ENCODE measurements at places on chromosomes 12 and 14. TPM values are rescaled to one million over a fixed set of nuclear protein-coding genes. Genes with fewer than 3 reads are reported as not detected.

The ACOT6 gene
- not detected for total RNA-seq

The RTL1 gene
- total RNA-seq: not detected

The CDH24 gene
- 4.7 TPM for total RNA-seq

The CFAP251 gene
- total RNA-seq: 5.9 TPM

The OR4N2 gene
- total RNA-seq: not detected

The CACNA1C gene
- total RNA-seq: 2.2 TPM

The C3AR1 gene
- not detected for total RNA-seq

The CDK2 gene
- total RNA-seq: 50.5 TPM

The MYH6 gene
- total RNA-seq: not detected

The PIP4K2C gene
- total RNA-seq: 24.7 TPM

The DPF3 gene
- total RNA-seq: 0.11 TPM

The POMT2 gene
- total RNA-seq: 17.7 TPM

The AHNAK2 gene
- 363 TPM for total RNA-seq

The DAO gene
- total RNA-seq: not detected

The CIROP gene
- not detected for total RNA-seq

The ADAM21 gene
- total RNA-seq: 0.43 TPM

The KCNMB4 gene
- 9.7 TPM for total RNA-seq

The KRT77 gene
- total RNA-seq: not detected

The KCNJ8 gene
- total RNA-seq: not detected

The OR4Q2 gene
- not detected for total RNA-seq

The RNASE1 gene
- total RNA-seq: 0.39 TPM

The CAPZA3 gene
- total RNA-seq: not detected

The SLC6A15 gene
- 3.8 TPM for total RNA-seq

The PLEKHG7 gene
- not detected for total RNA-seq

All from placental epithelial cell (primary cell).